ENCODE measurements at places on chromosomes 12 and 14. TPM values are rescaled to one million over a fixed set of nuclear protein-coding genes. Genes with fewer than 3 reads are reported as not detected.

TBC1D30 gene
- 0.60 TPM for total RNA-seq

RTN1 gene
- 12.5 TPM for total RNA-seq

DIO3 gene
- total RNA-seq, result 6.1 TPM

CD163L1 gene
- total RNA-seq, result 7.7 TPM

GRCh38 chr12:85664429-85664828 is 171.8 kb downstream of the RASSF9 start:
- DNase-seq, result no peak

DNA sequence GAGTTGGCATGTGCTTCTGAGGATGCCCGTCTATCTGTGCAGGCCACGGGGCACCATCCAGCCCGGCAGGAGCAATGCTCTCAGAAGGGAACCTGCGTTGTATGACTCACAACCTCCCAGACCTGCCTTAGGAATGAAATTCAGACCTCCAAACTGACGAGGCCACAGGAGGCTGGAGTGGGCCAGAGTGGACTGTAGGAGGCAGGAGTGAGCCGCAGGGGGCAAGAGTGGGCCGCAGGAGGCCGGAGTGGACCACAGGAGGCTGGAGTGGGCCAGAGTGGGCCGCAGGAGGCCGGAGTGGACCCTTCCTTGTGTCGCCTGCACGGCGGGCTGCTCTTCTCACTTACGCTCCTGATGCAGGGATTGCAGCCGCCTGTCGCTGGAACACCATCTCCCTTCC is 11.1 kb upstream of the FBRSL1 start:
- DNase-seq, result no peak

GRCh38 chr14:101538878-101539277 is 22.4 kb upstream of the DIO3 start:
- DNase-seq, result no peak

- no peak for DNase-seq
Measured at GRCh38 chr12:132295101-132295526, 34.3 kb downstream of the GALNT9 start.

- no peak for DNase-seq
Measured at GRCh38 chr12:127640181-127640886, 626.6 kb upstream of the TMEM132C start.
